CD4-positive, alpha-beta memory T cell (primary cell): ENCODE measurements at places on chromosomes 3 and 15.

GRCh38 chr3:170809975-170810357 is 60.0 kb downstream of the RPL22L1 start:
- H3K4me3 ChIP-seq = no peak overlapping the region
- H3K4me1 ChIP-seq = no peaks in the 10 kb centered on the region
- H3K27me3 ChIP-seq = no peaks in the 10 kb centered on the region
- no peak overlapping the region for H3K27ac ChIP-seq
- H3K36me3 ChIP-seq = no peaks in the 10 kb centered on the region

DNA sequence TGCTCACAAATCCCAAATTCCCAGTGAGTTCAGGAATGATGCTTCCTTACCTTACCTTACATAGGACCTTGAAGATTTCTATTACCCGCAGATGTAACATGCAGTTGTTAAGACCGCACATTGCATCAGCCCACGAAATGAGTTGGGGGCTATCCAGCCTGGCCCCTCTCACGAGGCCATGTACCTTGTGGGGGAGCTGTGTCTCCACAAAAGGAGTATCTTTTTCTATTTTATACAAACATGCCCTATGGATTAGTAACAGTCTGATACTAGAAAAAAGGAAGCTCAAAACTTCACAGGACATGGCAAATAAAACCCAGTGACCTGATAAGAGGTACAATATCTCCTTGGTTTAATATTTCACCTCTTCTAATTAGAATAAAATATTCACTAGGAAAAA is 1086.8 kb upstream of the CFAP20DC start:
- H3K27me3 ChIP-seq = no peaks in the 10 kb centered on the region
- no peaks in the 10 kb centered on the region for H3K36me3 ChIP-seq
- no peak overlapping the region for H3K27ac ChIP-seq
- H3K4me1 ChIP-seq = no peaks in the 10 kb centered on the region

DNA sequence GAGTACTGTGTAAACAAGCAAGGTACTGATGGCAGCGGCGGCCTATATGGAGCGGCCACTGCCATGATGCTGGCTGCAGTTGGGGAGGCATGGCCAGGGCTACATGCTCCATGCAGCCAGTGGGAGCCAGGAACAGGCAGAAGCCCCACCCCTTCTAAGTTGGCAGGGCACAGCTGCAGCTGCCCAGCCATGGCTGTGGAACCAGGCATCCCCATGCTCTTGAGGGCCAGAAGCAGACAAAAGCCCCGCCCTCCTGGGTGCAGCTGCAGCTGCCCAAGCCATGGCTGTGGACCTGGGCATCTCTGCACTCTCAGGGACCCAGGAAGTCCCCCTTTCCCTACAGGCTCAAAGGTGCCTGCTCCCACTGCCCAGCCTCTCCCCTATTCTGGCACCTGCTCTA is 150.9 kb downstream of the FMN1 start:
- H3K4me3 ChIP-seq = no peak overlapping the region
- H3K27me3 ChIP-seq = no peaks in the 10 kb centered on the region
- H3K36me3 ChIP-seq = no peaks in the 10 kb centered on the region
- H3K27ac ChIP-seq = no peak overlapping the region
- no peak for DNase-seq

DNA sequence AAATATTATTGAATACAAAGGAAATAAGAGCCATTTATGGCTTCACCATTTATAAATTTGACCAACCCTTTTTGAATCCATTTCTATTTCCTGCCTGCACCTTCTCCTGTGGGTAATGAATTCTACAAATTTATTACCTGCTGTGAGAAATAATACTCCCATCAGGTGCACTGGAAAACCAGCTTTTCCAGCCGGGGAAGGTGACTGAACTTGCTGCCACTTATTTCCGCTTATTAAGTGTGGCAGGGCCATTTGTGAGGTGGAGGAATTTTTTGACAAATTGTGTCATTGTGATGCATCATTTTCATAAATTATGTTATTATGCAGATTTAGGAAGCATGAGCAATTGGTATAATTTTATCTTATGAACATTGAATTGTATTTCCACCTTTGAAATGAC is 151.1 kb downstream of the SQOR start:
- no peak for DNase-seq
- no peaks in the 10 kb centered on the region for H3K4me1 ChIP-seq
- no peaks in the 10 kb centered on the region for H3K27me3 ChIP-seq

GRCh38 chr15:50904211-50904610 is 4.3 kb upstream of the AP4E1 start:
- H3K4me1 ChIP-seq = peaks cover 2% of the 10 kb centered on the region
- no peaks in the 10 kb centered on the region for H3K27me3 ChIP-seq
- H3K27ac ChIP-seq = no peak overlapping the region
- no peak overlapping the region for H3K4me3 ChIP-seq
- no peak for DNase-seq

- H3K36me3 ChIP-seq = no peaks in the 10 kb centered on the region
- DNase-seq = no peak
- no peak overlapping the region for H3K27ac ChIP-seq
- no peaks in the 10 kb centered on the region for H3K27me3 ChIP-seq
- H3K4me1 ChIP-seq = peaks cover 10% of the 10 kb centered on the region
- no peak overlapping the region for H3K4me3 ChIP-seq
These were observed 3.2 kb downstream of the CTDSPL start for GRCh38 chr3:37864904-37865303.
